SJSA1 (cell line): ENCODE measurements at places on chromosomes 6 and 20. TPM values are rescaled to one million over a fixed set of nuclear protein-coding genes. Genes with fewer than 3 reads are reported as not detected.

DNA sequence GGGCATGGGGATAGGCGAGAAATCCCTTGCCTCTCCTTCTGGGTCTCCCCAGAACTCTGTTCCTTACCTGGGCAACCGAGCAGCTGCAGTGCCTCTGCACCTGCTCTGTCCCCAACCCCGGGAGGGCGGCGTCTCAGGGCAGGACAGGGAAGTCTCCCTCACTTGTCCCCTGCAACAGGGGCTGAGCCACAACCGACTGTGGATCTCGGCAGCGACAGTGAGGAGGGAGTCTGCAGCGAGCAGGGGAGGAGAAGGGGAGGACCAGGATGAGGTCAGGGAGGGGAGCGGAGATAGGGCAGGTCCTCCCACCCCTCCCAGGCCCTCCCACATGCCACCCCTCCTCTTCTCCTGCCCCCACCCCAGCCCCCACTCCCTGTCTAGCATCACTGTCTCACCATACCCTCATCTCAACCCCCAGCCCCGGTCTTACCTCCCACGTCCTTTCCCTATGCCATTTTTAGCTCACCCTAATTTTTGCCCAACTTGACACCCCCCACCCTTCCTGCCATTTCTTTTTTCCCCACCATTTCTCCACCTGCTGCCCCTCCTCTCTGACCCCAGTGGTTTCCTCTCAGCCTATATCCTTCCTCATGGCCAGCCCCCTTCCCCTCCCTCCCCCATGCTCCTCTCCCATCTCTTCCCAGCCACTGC lies at the start of gene TNXB:
Gene TNXB, minus strand, starts transcription at position 225 of the 651 bp plus-strand sequence. CDS start 11,140 bp downstream, outside the sequence.
- no peak for DNase-seq

DNA sequence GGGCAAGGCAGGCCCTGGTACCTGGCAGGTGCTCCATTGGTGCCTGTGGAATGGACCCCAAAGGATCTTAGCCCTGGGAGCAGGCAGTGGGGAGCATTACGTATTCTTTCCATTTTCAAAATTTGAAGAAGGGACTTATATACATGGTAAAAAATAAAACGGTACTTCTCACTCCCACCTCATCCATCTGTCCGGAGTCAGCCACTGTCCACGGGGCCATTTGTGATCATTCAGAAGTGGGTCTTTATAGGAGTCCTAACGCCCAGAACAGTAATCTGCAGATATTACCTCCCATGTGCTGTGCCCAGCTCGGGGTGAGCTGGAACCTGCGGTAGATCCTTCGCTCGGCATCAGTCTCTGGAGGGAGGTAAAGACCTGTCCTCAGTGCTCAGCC lies 110.4 kb downstream of the SYCP2 start:
- no peak for DNase-seq

- no peak for DNase-seq
These were observed 68.9 kb downstream of the MAN1A1 start for GRCh38 chr6:119280668-119281067.

- DNase-seq, result peak; percentile 54
These were observed at the start of gene ACSS1 for GRCh38 chr20:25058051-25058846. Gene ACSS1, minus strand, starts transcription at chr20:25058139. Its CDS starts 37 bp downstream, at chr20:25058102.

GRCh38 chr6:47473791-47474346 lies 3.7 kb upstream of the CD2AP start:
- no peak for DNase-seq

DNA sequence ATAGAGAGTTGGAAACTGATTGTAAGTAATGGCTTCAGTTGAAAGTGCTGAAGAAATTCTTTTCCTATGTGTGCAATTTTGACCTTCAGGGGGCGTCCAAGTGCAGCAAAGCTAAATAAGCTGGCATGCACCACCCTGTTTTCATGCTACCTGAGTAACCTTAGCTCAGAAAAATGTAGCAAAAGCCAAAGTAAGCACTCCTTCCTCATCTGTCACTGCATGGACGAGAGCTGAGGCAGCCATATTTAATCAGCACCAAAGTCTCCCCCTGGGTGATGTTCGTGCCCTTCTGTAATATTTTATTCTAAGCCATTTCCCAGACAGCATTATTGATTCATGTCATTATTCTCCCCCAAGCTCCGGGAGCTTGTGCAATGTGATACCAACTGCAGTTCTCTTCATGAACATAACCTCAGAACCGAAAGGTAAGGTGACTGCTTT lies 123.1 kb downstream of the RPS12 start:
- DNase-seq, result no peak

- DNase-seq, result peak; percentile 9
These were observed 201.1 kb downstream of the SAMD5 start for GRCh38 chr6:147709396-147710272.

CPNE5 gene
- 0.08 TPM in 1 of 2 replicates, not detected in the other for total RNA-seq

PDE7B gene
- total RNA-seq, result not detected in 2 replicates

CCN5 gene
- total RNA-seq, result not detected in 2 replicates

DSP gene
- 0.08 TPM in 1 of 2 replicates, not detected in the other for total RNA-seq
